Calu3 (cell line): ENCODE measurements at places on chromosomes 6 and 20.

GRCh38 chr6:1063671-1064355 is 248.1 kb upstream of the FOXQ1 start:
- peak; percentile 28 for DNase-seq

DNA sequence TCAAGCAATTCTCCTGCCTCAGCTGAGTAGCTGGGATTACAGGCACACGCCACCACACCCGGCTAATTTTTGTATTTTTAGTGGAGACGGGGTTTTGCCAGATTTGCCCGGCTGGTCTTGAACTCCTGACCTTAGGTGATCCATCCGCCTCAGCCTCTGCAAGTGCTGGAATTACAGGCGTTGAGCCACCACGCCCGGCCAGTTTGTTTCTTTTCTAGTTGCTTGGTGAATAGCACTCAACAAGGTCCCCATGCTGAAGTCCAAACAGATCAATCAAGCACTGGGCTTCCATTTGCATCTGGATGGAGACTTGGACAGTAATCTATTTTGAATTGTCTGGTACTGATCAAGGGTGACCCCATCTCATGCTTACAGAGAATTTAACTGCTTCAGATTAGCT is 108.9 kb upstream of the FOXO3 start:
- no peak for DNase-seq

DNA sequence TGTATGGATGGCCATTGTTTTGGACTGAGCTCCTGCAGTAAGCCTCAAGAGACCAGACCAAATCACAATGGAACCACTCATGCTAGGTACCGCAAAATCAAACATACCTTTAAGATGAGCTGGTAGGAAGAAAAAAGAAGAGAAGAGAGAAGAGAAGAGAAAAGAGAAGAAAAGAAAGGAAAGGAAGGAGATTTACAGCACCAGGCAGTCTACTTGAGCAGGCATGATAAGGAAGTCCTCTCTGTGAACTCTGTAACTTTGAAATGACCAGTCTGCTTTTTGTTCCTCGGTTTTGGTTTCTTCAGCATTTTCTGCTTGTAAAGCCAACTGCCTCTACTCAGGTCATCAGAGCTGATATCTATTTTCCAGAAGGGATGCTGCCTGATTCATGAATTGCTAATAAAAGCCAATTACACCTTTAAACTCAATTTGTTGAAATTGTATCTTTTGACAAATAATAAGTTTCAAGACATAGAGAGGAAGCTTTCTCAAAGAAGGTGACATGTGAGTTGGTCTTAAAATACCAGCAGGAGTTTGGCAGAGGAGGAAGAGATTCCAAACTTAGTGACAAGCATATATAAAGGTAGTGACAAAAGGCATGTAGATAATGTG is 134.3 kb downstream of the UNC5CL start:
- DNase-seq = no peak

- no peak for DNase-seq
Observed at GRCh38 chr6:9178071-9178470, 742.7 kb upstream of the SLC35B3 start.

DNA sequence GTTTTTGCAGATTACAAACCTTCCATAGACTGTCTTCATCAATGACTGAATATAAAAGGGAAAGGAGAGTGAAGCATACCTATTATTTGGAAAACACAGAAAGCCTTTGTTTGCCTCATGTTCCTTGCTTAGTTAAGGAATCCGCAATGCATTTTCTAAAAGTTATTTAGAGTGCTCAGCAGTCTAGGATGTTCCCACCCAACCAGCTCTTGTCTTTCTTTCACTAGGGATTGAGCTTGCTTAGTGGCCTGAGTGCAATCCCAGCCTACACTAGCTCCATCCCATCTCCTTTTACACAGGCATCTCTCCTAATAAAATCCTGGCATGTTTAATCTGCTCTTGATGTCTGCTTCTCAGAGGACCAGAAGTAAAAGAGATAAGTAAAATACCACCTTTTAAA is 850.5 kb upstream of the GJE1 start:
- no peak for DNase-seq

DNA sequence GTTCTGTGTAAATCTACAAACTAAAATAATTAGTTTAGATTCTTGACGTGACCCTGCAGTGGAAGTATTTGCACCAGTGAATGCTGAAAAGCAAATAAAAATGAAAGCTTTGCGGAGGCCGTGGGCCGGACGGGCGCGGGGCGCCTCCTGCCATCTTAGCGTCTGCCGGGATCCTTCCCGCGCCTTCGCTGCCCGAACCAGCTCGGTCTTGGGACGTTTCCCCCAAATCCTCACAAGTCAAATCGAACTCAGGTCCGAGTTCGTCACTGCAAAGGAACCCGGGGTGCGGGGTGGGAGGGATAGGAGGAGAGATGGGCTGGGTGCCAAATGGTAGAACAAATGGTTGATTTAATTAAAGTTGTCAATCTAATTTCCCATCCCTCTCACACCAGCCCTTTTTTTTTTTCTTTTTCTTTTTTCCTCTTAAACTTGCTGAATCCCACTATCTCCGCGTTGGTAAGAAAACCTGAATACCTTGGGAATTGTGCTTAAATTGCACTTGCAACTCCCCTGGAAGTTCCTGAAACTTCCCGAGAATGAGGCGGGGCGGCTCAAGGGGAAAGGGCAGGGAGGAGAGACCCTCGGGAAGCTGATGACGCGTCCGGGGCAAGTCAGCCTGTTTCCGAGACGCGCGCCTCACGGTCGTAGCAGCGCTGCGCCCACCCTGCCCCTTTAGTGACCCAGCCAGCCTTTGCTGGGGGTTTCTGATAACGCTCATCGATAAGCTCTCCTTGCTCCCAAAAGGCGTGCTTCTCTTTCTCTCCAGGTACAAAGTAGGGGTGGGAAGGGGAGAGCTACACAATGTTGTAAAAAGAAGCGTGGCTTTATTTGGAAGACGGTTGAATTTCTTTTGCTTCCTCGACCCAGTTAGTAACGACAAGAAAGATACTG is 1.8 kb downstream of the GJA1 start:
- DNase-seq = peak; percentile 48
